ENCODE measurements at places on chromosomes 7 and 10.

DNA sequence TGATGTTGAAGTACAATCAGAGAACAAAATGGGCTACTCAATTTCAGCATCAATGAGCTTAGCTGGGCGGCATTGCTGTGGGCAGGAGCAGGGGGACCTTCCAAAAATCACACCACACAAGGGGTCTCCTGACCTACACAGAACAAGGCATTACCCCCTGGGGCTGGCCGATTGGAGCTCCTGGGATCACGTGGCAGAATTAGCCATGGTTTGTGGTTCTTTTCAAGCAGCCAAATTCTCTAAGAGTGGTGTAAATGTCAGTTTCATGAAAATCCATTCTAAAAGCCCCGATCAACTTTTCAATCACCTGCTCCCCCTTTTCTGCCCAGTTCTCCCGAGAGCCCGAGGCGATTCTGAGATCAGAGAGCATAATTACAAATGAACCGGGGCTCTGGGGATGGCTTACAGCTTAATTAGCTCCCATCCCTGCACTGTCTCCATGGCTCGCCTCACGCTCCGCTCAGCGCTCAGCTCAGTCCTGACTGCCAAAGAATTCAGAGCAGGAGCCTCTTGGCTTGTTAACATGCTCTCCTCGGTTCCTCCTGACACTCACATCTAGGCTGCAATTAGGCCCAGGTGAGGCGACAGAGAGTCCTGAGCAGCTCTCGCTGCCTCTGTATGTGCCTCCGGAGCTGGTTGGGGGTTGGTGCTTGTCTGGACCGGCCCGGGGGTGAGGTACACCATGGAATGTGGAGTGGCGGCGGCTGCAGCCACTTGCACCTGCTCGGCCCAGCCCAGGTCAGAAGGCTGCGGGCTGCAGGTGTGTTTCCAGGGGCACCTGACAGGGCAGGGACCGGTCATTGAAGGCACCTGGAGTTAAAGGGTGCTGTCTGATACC is 111.8 kb downstream of the WDR11 start:
- DNase-seq: no peak

DNA sequence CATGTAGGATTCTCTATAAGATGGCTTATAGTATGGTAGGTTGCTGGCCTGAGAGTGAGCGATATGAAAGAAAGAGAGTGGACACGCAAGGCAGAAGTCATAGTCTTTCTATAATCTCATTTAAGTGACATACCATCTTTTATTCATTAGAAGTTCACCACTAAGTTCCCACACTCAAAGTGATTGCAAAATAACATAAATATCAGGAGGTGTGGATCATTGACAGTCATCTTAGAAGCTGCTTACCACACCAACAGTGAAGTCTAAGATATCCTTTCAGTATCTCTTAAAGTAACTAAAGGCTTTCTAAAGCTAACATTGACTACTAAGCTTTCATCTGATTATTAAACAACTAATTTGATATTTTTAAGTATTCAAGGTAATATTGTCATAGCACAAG is 36.9 kb upstream of the GNAI1 start:
- DNase-seq: no peak

DNA sequence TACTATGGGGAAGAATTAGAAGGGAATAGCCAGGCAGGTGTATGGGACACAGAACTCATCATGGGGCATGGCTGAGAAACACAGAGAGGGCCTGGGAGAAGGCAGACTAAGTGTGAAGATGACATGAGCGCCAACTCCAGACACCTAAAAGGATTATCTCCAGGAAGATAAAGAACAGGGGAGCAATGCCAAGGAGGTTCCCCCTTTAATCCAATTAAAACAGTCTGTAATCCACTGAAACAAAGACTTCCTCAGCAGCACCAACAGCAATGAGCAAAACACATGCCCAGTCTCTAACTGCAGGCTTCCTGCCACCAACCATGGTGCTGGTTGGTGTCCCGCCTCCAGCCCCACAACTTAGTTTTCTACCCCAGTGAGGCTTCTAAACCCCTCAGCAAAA is 108.9 kb downstream of the GRID1 start:
- DNase-seq: no peak

GRCh38 chr10:56028298-56029132 is 332.5 kb downstream of the ZWINT start:
- DNase-seq: no peak

GRCh38 chr10:11305825-11306593 is 288.3 kb downstream of the CELF2 start:
- DNase-seq: no peak

GRCh38 chr7:120760050-120760449 is 97.9 kb downstream of the TSPAN12 start:
- DNase-seq: no peak

DNA sequence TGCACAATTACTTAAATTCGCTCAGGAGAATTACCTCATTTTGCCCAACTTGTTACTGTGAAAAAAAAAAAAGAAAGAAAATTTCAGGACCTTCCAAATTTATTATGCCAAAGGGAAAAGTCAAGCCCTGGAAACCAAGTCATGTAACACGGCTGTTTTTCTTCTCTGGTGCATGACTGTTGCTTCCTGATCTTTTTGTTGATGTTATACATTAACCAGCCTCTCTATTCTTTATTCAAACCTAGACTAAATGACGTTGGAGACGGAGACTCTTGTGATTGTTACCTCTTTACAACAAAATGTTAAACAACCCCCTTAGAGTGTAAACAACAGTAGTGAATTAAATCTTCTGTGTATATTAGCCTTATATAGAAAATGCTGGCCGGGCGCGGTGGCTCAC is 16.1 kb upstream of the ZC3HAV1 start:
- no peak for DNase-seq

DNA sequence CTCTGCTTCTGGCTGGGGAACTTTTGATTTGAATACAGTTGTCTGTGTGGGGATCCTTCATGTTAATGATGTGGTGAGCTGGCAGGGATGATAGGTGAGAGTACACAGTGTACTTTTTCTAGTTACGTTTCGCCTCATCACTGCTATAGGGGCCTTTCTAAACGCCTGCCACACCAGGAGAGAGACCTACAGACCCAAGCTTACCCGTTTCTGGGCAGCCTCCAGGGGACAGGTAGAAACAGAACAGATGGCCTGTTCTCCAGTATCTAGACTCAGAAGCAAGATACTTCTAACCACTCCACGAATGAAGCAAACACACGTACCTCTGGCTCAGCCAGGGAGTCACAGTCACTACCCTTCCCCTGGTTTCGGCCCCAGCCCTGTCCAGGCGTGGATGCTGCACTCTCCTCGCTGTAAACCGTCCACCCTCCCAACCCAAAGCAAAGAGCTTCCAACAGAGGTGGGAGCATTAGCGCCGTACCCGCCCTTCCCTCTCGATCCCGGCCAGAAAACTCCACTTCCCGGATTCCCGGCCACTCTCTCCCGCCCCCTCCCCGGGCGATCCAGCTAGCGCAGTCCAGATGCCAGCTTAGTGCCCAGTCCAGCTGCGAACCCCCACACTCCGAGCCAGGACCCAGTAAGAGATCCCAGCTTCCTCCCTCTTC is 1.2 kb downstream of the CCDC6 start:
- DNase-seq: no peak
